Left ventricle myocardium inferior (tissue), 1 donor: ENCODE measurements at places on chromosomes 6 and 20. TPM values are rescaled to one million over a fixed set of nuclear protein-coding genes. Genes with fewer than 3 reads are reported as not detected.

The SYCP2 gene
- total RNA-seq: 1.0 TPM

The SLC52A3 gene
- total RNA-seq: 2.3 TPM

The VWA7 gene
- 14.7 TPM for total RNA-seq

The DST gene
- 331 TPM for total RNA-seq

The SLC22A3 gene
- total RNA-seq: 1.0 TPM

The C6orf58 gene
- total RNA-seq: not detected

The CRYBG1 gene
- 1.3 TPM for total RNA-seq

DNA sequence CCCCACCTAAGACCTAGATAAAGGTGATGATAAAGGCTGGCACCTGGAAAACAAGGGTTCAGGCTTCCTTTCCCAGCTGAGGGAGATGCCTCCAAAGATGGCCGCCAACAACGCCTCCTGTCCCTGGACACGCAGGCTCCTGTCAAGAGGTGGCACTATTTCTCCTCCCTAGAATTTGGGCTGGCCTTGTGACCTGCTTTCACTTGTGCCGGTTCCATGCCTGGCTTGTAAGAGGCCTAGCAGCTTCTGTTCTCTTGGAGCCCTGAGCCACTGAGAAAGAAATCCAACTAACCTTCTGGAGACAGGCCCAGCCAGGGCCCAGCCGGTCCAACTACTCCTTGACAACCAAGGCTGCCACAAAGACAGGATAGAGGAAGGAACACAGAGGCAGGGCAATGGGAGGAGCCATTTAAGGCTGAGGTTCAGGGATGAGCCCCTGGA is 60.2 kb upstream of the RALY start:
- H3K36me3 ChIP-seq: no peaks in the 10 kb centered on the region
- peak; percentile 46 for DNase-seq
- no peak overlapping the region for H3K4me3 ChIP-seq
- H3K4me1 ChIP-seq: no peaks in the 10 kb centered on the region
- peak overlapping the region; percentile 26 for H3K27ac ChIP-seq

DNA sequence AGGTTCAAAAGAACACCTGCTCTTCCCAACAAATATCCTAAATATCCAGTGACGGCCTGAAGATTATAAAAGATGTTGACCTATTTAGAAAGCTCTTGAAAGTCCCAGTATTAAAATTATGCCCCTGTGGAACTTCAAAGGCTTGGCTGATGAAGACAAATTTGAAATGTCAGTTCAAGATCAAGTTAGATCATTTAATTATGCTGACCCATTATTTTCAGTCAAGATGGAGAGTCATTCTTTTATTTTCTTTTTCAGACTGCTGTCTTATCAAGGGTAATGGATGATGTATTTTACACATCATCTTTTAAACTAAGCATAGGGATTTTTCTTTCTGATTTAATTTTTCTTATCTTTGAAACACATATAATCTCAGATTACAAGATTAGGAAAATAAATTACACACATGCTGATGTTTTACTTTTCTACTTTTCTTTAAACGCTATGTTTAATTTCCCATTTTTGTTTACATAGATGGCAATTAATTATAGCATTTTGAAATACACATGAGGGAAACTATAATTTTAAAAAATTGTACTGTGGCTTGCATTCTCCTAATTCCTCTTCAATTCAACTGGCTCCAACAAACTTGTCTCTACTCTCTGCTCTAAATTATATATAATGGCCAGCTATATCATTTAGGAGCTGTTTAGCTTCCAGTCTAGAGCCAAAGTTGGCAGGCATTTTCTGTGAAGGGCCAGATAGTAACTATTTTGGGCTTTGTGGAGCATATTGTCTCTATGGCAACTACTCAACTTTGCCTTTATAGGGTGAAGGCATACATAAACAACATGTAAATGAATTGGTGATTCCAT is 123.7 kb downstream of the RCAN2 start:
- H3K27me3 ChIP-seq: no peaks in the 10 kb centered on the region
- no peaks in the 10 kb centered on the region for H3K36me3 ChIP-seq
- DNase-seq: no peak
- H3K4me1 ChIP-seq: peaks cover 62% of the 10 kb centered on the region

GRCh38 chr20:539848-540247 is 3.7 kb downstream of the CSNK2A1 start:
- no peaks in the 10 kb centered on the region for H3K36me3 ChIP-seq
- H3K27me3 ChIP-seq: no peaks in the 10 kb centered on the region
- H3K4me1 ChIP-seq: peaks cover 95% of the 10 kb centered on the region
- H3K27ac ChIP-seq: peak overlapping the region; percentile 31

DNA sequence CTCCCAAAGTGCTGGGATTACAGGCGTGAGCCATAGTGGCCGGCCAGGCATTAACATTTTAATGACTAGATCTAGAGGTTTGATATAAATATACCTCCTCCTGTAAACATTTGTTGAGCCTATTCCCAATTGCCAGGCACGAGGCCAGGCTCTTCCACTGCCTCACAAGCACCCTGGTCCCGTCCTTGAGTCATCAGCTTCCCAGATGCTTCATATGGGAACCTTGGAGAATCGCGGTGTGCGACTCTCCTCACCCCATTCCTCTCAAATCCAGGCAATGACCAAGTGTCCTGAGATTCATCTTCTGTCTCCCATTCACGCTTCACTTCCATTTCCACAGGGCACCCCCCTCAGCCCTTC is 35.9 kb upstream of the PIM1 start:
- H3K27ac ChIP-seq: peak overlapping the region; percentile 44
- peaks cover 60% of the 10 kb centered on the region for H3K4me1 ChIP-seq
- no peaks in the 10 kb centered on the region for H3K36me3 ChIP-seq
- no peaks in the 10 kb centered on the region for H3K27me3 ChIP-seq
- H3K4me3 ChIP-seq: no peak overlapping the region

DNA sequence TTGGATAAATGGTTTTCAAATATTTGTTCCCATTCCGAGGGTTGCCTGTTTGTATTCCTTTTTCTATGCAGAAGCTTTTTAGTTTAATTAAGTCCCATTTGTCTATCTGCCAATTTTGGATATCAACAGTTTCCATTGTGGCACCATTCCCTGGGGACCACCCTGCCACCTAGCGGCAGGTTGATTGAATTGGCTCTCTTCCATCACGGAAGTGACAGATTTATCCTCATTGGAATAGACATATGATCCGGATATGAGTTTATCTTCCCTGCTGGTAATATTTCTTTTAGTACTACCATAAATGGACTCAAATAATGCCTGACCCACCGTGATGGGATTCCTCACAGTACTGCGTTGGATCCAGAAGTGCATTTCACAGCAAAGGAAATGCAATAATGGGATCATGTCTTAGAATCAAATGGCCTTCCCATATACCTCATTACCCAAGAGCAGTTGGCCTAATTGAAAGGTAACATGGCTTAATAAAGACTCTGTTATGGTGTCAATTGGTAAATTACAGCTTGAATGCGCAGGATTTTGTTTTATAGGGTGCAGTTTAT is 327.0 kb downstream of the BMP2 start:
- H3K4me3 ChIP-seq: no peak overlapping the region
- H3K27me3 ChIP-seq: no peaks in the 10 kb centered on the region
- H3K36me3 ChIP-seq: no peaks in the 10 kb centered on the region
- H3K27ac ChIP-seq: no peak overlapping the region

DNA sequence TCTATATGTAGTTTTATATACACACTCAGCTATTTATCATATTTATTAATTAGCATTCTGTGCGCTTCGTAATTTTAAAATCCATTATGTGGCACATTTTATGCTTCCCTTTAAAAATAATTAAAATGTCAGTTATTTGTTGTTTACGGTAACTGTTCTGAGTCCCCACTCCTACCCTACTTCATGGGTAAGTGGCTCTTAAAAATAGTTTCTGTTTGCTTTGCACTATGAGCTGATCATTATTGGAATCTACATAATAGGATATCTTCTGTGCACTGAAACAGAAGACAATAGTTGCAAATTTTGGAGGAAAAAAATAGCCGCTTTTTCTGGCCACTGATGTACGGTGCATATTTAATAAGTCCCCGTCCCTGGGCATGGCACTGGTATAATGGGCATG is 25.2 kb downstream of the LCA5 start:
- no peaks in the 10 kb centered on the region for H3K27me3 ChIP-seq
- H3K36me3 ChIP-seq: peaks cover 22% of the 10 kb centered on the region
- DNase-seq: no peak
- no peak overlapping the region for H3K4me3 ChIP-seq

DNA sequence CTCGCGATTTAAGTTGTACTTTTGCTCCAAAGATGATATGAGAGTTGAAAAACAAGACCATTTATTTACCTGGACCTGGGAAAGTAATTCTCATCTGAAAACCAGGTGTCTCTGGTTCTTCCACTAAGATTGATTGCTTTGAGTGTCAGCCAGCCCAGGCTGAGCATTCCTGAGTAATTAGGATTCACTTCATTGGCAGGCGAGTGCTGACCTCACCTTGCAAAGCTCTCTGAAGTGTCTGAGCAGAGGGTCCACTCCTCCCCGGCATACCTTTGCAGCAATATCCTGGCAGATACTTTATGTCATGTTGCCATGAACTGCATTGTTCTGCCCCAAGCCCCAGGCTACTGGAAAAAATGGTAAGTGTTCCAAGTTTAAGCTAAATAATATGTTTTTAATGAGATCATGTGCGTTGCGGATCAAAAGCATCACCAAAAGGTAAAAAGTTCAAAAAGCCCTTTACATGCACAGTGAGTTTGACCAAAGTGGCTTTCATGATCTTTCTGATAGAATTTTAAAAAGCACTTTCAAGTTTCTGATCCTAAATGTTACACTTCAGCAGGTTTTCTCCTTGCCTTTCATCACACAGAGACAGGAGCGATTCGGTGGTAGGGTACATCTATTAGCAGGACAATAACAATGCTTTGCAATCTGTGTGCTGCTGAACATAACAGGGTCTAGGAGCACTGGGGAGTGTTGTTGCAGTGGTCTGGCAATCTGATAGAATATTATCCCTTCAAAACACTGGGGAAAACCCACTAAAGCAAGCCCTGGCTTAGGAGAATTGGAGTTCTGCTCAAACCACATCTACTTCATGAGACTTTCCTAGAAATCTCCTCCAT is 127.8 kb upstream of the EEF1E1 start:
- no peaks in the 10 kb centered on the region for H3K4me1 ChIP-seq
- no peak for DNase-seq
- no peak overlapping the region for H3K27ac ChIP-seq
- H3K36me3 ChIP-seq: no peaks in the 10 kb centered on the region
- H3K4me3 ChIP-seq: no peak overlapping the region
- H3K27me3 ChIP-seq: peaks cover 43% of the 10 kb centered on the region

DNA sequence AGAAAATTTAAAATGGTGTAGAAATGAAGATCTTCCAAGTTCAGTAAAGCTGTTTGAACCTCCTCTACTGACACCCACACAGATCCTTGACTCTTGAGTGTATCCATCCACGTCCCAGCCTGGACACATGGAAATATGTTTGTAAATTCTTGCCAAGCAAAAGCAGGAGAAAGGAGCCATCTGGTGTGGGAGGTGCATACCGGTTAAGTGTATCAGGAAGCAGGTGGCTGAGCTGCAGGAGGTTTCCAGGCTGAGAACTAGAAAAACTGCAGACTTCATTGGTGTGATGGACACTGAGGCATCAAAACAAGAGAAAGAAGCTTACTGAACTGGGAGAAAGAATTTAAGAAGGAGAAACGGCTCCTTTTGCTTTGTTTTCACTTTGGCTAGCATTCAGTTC is 229.9 kb upstream of the GRIK2 start:
- H3K36me3 ChIP-seq: no peaks in the 10 kb centered on the region
- H3K27me3 ChIP-seq: no peaks in the 10 kb centered on the region
- H3K27ac ChIP-seq: no peak overlapping the region
- no peak for DNase-seq
- no peaks in the 10 kb centered on the region for H3K4me1 ChIP-seq

GRCh38 chr6:147381712-147382111 is 126.8 kb upstream of the SAMD5 start:
- H3K36me3 ChIP-seq: peaks cover 57% of the 10 kb centered on the region
- no peaks in the 10 kb centered on the region for H3K27me3 ChIP-seq
- no peak overlapping the region for H3K4me3 ChIP-seq
- DNase-seq: no peak
- H3K4me1 ChIP-seq: no peaks in the 10 kb centered on the region

DNA sequence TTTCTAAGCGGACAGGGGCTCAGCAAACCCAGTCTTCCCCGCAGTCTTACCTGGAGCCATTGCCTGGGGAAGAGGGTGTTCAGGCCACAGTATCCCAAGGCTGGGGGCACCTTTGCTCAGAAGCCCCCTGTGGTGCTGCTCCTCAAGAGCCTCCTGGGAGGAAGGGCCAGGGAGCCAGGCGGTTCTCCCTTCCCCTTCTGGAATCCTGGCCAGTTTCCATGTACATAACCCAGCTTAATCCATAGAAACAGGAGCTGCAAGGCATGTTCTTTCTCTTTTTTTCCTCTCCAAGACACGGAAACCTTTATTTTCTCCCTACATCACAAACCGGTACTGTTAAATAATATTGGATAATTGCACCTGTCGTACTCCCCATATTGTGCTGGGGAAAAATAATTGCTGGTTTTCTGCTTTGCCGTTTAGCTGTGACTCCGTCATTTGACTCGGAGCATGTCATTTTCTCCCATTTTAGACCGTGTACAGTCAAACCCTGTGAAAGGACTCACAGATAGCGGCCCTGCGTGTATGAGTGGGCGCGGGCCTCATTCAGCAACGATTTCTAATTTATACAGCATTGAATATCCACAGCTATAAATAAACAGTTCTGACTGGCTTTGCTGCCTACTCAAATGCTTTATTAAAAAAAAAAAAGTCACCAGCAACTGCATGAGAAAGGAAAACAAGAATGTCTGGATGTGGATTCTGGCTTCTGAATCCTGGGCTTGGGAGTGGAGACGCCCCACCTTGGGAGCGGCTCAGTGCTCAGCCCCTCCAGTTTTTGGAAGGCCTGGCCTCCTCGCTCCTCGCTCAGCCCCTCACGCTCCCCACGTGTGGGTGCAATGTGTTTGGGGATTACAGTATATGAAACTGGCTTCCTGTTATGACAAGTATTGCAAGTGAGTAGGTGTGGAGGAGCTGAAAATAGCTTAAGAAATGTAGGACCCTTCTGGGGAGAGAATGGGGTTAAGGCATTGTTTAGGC is 67.3 kb downstream of the ADTRP start:
- H3K4me1 ChIP-seq: peaks cover 31% of the 10 kb centered on the region
- no peaks in the 10 kb centered on the region for H3K36me3 ChIP-seq
- H3K4me3 ChIP-seq: no peak overlapping the region
- no peaks in the 10 kb centered on the region for H3K27me3 ChIP-seq

DNA sequence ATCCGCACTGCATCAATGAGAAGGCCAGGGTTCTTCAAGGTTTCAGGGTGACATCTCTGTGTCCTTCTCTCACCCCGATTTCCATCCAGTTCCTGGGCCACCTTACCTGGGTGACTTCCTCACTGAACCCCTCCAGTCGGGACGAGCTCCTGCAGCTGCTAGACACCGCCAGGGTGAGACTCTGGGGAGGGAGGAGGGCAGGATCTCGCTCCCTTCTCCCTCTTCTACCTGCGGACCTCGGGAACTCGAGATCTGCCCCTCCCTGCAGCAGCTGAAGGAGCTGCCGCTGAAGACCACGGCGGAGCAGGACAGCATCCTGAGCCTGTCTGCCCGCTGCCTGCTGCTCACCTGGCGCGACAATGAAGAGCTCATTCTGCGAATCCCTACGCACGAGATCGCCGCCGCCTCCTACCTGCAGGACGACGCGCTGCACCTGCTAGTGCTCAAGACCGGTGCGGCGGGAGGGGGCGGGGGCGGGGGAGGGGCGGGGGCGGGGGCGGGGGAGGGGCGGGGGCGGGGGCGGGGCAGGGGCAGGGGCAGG is 7.5 kb downstream of the CCM2L start:
- peaks cover 53% of the 10 kb centered on the region for H3K4me1 ChIP-seq
- peaks cover 82% of the 10 kb centered on the region for H3K27me3 ChIP-seq
- no peaks in the 10 kb centered on the region for H3K36me3 ChIP-seq
